ENCODE measurements at places on chromosomes 12 and 14.

DNA sequence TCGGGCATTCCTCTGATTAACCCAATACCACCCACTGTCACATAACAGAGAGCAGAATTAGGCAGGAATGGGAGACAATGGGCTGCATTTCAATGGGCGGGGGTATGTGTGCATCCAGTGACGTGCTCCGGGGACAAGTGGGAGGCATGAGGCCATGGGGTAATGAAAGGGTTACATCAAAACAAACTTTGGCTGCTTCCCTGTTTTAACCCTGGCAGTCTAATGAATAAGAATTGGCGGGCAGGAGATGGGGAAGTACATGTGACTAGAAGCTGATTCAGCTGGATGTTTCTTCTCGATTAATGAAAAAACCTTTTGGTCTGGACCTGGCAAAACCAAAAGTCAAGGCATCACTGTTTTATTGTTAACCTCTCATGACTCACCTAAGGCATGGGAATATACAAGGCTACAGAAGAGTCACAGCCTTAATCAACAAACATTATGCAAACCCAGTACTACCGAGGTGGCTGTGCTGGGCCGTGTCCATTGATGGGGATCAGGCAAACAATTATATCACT is 44.2 kb downstream of the SOCS2 start:
- DNase-seq = peak; percentile 44

DNA sequence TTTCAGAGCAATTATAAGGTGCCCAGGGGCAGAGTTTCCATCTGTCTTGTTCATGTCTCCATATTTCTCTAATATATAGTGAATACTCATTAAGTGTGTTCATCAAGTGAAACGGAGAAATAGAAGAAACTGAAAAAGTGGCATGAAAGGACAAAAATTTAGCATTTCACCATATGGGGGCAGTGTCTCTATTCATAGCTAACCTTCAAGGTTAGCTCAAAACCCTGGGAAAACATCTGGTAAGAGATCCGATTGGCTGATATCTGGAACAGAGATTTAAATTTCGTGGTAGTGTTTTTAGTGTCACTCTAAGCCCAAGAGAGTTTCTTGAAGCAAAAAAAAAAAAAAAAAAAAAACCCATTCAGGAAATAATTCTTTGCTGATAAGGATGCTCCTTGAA is 367.5 kb downstream of the DAD1 start:
- peak; percentile 3 for DNase-seq

DNA sequence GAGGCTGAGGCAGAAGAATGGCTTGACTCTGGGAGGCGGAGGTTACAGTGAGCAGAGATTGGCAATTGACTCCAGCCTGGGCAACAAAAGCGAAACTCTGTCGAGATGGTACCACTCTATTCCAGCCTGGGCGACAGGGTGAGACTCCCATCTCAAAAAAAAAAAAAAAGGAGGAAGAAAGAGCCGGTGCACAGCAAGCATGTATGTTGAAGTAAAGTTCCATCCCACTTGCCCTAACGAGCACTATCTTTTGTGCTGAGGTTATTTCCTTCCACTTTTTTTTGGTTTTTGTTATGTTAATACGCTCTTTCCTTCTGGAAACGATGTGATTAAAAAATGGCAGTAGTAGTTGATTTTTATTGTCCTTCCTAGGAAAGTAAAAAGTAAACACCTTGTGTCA is 19.5 kb upstream of the GOLGA5 start:
- no peak for DNase-seq

- no peak for DNase-seq
Observed at GRCh38 chr12:107475900-107476299, 209.7 kb upstream of the PWP1 start.

- peak; percentile 75 for DNase-seq
Observed at GRCh38 chr12:92784797-92785562, 82.2 kb downstream of the PLEKHG7 start.

GRCh38 chr14:97101561-97101960 is 304.4 kb downstream of the VRK1 start:
- no peak for DNase-seq

- DNase-seq = no peak
Observed at GRCh38 chr14:96309133-96309895, 53.3 kb downstream of the BDKRB1 start.

- DNase-seq = no peak
Observed at GRCh38 chr12:123860377-123860776, 98.3 kb downstream of the DNAH10 start.

- DNase-seq = no peak
Observed at GRCh38 chr14:56143025-56143424, 24.8 kb downstream of the PELI2 start.

DNA sequence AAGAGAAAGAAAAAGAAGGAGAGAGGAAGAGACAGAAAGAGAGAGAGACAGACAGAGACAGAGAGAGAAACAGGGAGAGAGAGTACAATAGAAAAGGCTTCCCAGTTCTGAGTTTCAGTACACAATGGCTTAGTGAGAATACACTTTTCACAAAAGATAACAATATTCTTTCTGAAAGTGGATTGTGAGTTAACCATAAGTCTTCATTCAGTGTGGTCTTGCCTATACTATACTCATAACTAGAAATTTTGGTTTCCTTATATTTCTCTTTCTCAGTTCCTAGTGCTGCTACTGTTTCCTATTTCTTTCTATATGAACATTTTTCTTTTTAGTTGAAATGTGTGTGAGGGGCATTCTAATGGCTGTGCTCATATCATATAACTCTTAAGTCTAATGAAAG is 9.3 kb downstream of the CD163L1 start:
- no peak for DNase-seq

- DNase-seq = no peak
Observed at GRCh38 chr14:34347683-34348082, 114.4 kb downstream of the SPTSSA start.

DNA sequence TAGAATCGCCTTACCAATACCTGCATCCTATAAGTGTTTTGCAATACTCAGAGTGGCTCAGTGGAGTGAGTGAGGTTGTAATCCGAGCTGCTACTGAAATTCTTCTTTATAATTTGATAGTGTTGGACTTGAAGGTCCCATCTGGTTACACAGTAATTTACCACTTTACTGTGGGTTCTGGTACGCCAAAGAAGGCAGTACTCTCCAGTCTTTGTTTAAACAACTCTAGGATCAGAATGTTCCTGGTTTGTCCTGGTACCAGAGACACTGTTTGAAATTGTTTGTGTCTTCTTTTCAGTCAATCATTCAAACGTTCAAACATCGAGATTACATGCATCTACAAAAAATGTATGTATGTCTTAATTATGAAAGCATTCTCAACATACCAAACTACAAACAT is 51.3 kb upstream of the AMN1 start:
- no peak for DNase-seq

GRCh38 chr14:61472011-61472672 is 150.8 kb downstream of the PRKCH start:
- peak; percentile 98 for DNase-seq

DNA sequence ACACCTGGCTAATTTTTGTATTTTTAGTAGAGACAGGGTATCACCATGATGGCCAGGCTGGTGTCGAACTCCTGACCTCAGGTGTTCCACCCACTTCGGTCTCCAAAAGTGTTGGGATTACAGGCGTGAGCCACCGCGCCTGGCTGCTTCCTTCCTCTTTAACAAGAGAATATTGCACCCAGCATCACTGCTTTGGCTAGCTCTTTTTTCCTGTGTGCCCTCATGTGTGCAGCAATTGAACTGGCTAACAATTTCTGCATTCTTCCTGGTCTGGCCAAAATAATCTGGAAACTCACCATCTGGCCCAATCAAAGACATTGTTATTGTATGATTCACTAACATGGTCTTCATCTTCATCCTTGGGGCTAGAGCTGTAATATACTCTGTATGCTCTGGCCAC is 2.7 kb upstream of the ASB8 start:
- DNase-seq = peak; percentile 18

DNA sequence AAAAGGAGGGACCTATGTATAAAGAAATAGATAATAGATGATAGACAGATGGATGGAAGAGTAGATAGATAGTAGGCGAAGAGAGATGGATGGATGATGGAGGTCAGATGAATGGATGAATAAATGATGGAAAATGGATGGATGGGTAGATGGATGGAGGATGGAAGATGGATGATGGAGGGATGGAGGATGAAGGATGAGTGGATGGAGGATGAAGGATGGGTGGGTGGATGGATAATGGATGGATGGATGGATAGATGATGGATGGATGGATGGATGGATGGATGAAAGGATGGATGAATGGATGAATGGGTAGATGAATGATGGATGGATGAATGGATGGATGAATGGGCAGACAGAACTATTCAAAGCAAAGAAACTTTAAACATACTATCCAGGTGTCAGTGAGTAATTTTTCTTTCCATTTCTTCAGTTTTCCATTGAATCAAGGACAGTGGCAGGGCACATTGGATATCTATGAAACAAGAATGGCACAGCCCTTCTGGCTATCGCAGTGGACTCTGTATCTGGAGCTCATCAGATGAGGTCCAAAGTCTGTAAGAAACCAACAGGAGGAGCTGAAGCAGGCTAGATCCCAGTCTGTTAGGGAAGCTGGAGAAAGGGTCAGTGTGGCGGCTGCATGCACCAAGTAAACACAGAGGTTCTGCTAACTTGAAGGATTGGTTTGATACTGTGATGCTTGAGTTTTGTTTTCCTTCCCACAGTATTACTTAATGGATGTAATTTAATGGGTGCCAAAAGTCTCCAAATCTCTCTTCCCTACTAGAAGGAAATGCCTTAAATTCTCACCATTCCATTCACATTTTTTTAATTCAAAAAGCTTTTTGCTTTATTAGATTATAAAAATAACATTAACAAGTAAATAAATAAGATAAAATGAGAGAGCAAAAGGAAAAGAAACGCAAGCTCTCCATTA is 18.1 kb upstream of the MED13L start:
- peak; percentile 57 for DNase-seq

DNA sequence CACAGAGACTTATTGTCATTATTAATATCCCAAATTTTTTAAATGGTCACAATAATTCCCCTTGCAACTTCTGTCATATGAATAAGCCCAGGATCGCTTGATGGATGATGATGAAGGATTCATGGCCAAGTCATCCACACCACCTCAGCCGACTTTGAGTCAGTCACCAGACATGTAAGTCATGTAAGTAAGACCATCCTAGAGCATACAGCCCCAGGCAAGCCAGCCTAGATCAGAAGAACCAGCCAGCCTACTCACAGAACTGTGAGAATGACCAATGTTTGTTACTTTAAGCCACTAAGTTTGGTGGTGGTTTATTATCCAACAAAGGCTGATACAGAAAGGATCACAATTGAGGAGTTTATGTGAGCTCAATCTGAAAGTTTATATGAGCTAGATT is 341.8 kb downstream of the NRXN3 start:
- DNase-seq = no peak

- no peak for DNase-seq
Observed at GRCh38 chr12:48135027-48135426, 15.9 kb downstream of the PFKM start.

GRCh38 chr14:101247842-101248725 is 313.2 kb upstream of the DIO3 start:
- DNase-seq = no peak

DNA sequence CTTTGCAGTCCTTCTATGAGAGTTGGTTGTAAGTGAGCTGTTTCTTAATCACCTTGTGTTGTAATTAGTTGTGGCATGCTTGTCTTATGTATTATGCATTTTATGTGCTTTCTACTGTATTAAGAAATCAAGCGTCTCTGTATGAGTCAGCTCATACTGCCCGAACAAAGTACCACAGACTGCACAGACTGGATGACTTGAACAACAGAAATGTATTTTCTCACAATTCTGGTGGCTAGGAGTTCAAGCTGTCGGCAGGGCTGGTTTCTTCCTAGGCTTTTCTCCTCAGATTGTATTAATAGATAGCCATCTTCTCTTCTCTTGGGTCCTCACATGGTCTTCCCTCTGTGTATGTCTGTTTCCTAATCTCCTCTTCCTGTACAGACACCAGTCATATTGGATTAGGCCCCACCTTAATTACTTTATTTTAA is 77.7 kb downstream of the FLRT2 start:
- peak; percentile 95 for DNase-seq

GRCh38 chr12:14613718-14614117 is 46.0 kb upstream of the PLBD1 start:
- DNase-seq = no peak

- peak; percentile 19 for DNase-seq
Observed at GRCh38 chr14:81172353-81172752, 48.4 kb downstream of the GTF2A1 start.

GRCh38 chr14:89973234-89973823 is 17.6 kb downstream of the TDP1 start:
- DNase-seq = peak; percentile 63

- no peak for DNase-seq
Observed at GRCh38 chr12:1795221-1795784, 25.1 kb upstream of the LRTM2 start.

DNA sequence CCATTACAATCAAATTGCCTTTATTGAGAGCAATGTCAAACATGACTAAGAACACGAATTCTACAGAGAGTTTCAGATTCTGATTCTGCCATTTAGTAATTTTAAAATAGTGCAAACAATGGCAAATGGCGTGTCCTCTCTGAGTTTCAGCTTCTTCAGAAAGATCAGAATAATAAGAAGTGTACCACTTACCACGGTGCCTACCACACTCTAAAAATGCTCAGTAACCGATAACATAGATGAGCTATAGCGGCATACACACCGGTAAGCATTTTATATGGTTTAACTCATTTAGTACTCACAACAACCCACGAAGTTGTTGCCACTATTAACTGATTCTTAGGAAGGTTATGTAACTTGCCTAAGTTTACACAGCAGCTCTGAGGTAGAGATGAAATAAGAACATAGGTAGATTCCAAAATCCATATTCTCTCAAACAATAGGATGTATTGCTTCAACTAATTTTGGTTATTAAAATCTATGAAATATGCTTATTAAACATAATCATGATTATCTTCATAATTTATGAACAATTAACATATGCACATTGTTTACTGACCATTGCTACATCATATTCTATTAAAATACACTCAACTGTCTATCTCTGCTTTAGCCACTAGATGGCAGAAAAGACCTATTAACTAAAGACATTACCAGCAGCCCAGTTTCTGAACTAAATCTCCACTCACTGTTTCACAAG is 38.3 kb downstream of the SLC6A15 start:
- peak; percentile 44 for DNase-seq

GRCh38 chr14:72383865-72384264 is 451.6 kb downstream of the RGS6 start:
- no peak for DNase-seq

DNA sequence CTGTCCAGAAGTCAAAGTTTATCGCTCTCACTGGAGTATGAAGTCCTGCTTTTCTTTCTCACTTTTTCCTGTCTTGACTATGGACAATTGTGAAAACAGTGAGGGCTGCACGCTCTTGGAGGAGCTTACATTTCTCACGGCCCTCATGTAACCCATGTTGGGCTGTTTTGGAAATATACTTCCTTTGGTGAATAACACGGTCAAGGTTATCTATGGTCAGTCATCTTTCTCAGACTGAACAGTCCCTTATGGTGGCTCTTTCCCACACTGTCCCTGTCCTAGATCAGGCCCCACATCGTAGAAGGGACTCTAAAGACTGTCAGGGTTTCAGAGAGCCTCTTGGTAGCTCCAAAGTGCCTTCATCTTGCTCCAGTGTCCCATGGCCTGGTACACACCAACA is 7.2 kb downstream of the CCDC92 start:
- no peak for DNase-seq

- DNase-seq = no peak
Observed at GRCh38 chr14:57375156-57375555, 15.2 kb upstream of the NAA30 start.

GRCh38 chr14:22769369-22769768 is 2.9 kb downstream of the OXA1L start:
- no peak for DNase-seq

GRCh38 chr12:30748147-30748546 is 6.6 kb downstream of the CAPRIN2 start:
- DNase-seq = no peak

Measured in EL (cell line).